Activated T-cell treated with anti-CD3 and anti-CD28 coated beads, Interleukin-2, amount 50 U/mL, for 4 hours (primary cell): ENCODE measurements at places on chromosomes 11 and 22. TPM values are rescaled to one million over a fixed set of nuclear protein-coding genes. Genes with fewer than 3 reads are reported as not detected.

C22orf42 gene
- not detected for total RNA-seq

UPK3A gene
- not detected for total RNA-seq

TAGLN gene
- total RNA-seq = 3.9 TPM

ZNF70 gene
- 2.6 TPM for total RNA-seq

CENATAC gene
- total RNA-seq = 23.6 TPM

MYRF gene
- 0.08 TPM for total RNA-seq

SLC1A2 gene
- total RNA-seq = 0.03 TPM

SEPTIN3 gene
- total RNA-seq = 1.3 TPM

TBX10 gene
- not detected for total RNA-seq

DDB1 gene
- 313 TPM for total RNA-seq

ISX gene
- not detected for total RNA-seq

H19 gene
- 0.54 TPM for total RNA-seq

SLN gene
- total RNA-seq = not detected

PDHX gene
- 27.0 TPM for total RNA-seq

OLFML1 gene
- not detected for total RNA-seq

SLC25A45 gene
- 7.0 TPM for total RNA-seq

CARD18 gene
- total RNA-seq = not detected

IGSF22 gene
- 0.53 TPM for total RNA-seq

MFRP gene
- not detected for total RNA-seq

RASL10A gene
- total RNA-seq = 0.79 TPM

TREH gene
- not detected for total RNA-seq

MS4A4A gene
- not detected for total RNA-seq

SCUBE2 gene
- 0.26 TPM for total RNA-seq

SLC17A6 gene
- not detected for total RNA-seq

USP2 gene
- 0.53 TPM for total RNA-seq

CHRM1 gene
- not detected for total RNA-seq

GPHA2 gene
- total RNA-seq = not detected

ANO3 gene
- not detected for total RNA-seq

OR51B4 gene
- not detected for total RNA-seq

TRIM48 gene
- not detected for total RNA-seq

GUCY1A2 gene
- total RNA-seq = 0.05 TPM

SHANK2 gene
- total RNA-seq = 0.11 TPM

CCDC89 gene
- not detected for total RNA-seq

SSTR3 gene
- total RNA-seq = 1.9 TPM

LDHAL6A gene
- not detected for total RNA-seq

PLA2G3 gene
- total RNA-seq = not detected

RHOD gene
- 0.35 TPM for total RNA-seq

FBXO7 gene
- 69.4 TPM for total RNA-seq

MMP13 gene
- not detected for total RNA-seq

MRGPRF gene
- total RNA-seq = 0.18 TPM

DEPDC7 gene
- total RNA-seq = 2.7 TPM

RIBC2 gene
- total RNA-seq = 1.3 TPM

NELL1 gene
- total RNA-seq = not detected

ARHGEF17 gene
- total RNA-seq = 0.27 TPM

MCHR1 gene
- not detected for total RNA-seq

DDI1 gene
- not detected for total RNA-seq

TRIM6 gene
- 0.14 TPM for total RNA-seq

RRP8 gene
- total RNA-seq = 41.4 TPM

NAALAD2 gene
- not detected for total RNA-seq
